Adrenal gland (tissue), 19 donors: ENCODE measurements at places on chromosomes 1 and 21. TPM values are rescaled to one million over a fixed set of nuclear protein-coding genes. Genes with fewer than 3 reads are reported as not detected.
A peak's percentile ranks its signal among the peaks of the same experiment; 100 is the strongest.

GRCh38 chr1:2832506-2833453 lies 31.3 kb upstream of the TTC34 start:
- DNase-seq = no peak

GRCh38 chr1:3566003-3566885 lies 45.1 kb downstream of the MEGF6 start:
- DNase-seq = no peak

- no peak for DNase-seq
These were observed 101.9 kb downstream of the ZNF644 start for GRCh38 chr1:90919900-90920299.

GRCh38 chr1:163933437-163933836 lies 611.7 kb downstream of the NUF2 start:
- DNase-seq = no peak

DNA sequence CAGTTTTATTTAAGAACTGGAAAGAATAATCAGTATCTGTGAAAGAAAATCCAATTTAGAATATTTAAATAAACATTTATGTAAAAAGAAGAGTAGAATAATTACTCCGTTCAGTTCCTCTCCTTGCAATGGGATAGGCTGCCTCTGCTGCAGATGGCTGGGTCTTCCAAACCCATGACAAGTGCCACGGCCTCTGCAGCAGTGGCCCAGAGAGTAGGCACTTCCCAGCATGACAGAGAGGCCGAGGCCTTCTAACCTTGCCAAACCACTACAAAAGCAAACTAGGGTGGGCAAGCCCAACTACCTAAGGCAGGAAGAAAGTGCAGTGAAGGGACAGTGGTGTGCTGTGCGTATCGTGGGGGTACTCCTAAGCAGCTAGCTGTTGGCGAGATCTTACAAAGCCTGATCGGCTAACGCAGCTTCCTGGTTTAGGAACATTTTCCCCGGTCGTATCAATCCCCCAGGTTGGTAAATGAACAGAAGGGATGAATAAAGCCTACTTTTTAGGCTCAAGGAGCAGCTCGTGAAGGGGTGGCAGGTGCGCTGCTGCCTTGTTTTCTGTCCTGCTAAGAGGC lies 14.5 kb downstream of the ICMT start:
- DNase-seq = no peak

GRCh38 chr21:14737922-14738321 lies 191.8 kb upstream of the SAMSN1 start:
- DNase-seq = peak; percentile 32

DNA sequence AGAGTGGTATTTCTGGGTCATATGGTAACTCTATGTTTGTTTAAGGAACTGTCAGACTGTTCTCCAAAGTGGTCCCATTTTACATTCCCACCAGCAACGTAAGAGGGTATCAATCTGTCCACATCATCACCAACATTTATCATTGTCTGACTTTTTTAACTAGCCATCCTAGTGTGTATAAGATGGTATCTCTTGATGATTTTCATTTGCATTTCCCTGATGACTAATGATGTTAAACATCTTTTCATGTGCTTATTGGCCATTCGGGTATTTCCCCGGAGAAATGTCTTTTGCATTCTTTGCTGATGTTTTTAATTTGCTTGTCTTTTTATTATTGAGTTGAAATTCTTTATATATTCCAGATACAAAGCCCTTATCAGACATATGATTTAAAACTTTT lies 370.1 kb upstream of the NR5A2 start:
- DNase-seq = no peak

DNA sequence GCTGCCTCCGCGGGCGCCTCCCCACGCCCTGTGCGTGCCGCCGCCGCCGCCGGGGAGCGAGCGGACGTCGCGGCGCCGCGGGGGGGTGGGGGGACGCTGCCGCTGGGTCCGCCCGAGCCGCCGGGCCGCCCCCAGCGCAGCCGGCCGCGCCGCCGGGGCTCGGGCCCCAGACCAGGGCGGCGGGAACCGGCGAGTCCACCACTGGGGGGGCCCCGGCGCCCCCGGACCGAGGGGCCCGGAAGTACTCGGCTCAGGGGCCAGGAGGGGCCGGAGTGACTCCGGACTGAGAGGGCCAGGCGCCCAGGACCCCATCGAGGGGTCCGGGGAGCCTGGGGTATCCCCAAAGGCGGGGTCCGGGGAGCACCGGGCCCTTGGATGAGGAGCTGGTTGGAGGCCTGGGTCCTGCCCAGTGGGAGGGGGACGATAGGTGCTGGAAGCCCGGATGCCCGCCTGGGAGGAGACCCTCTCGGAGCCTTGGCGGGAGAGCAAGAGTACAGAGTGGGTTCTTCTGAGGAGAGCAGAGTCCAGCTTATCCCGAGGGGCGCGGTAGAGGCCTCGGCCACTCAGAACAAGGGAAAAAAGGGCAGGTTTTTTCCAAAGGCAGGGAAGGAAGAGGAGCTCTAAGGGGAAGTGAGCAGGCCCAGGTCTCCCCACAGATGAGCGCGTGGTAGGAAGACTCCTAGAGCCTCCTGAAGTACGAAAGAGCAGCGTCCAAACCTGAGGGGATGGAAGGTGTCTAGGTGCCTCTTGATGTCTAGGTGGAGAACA lies 556 bp downstream of the GMEB1 start:
- peak; percentile 45 for DNase-seq

DNA sequence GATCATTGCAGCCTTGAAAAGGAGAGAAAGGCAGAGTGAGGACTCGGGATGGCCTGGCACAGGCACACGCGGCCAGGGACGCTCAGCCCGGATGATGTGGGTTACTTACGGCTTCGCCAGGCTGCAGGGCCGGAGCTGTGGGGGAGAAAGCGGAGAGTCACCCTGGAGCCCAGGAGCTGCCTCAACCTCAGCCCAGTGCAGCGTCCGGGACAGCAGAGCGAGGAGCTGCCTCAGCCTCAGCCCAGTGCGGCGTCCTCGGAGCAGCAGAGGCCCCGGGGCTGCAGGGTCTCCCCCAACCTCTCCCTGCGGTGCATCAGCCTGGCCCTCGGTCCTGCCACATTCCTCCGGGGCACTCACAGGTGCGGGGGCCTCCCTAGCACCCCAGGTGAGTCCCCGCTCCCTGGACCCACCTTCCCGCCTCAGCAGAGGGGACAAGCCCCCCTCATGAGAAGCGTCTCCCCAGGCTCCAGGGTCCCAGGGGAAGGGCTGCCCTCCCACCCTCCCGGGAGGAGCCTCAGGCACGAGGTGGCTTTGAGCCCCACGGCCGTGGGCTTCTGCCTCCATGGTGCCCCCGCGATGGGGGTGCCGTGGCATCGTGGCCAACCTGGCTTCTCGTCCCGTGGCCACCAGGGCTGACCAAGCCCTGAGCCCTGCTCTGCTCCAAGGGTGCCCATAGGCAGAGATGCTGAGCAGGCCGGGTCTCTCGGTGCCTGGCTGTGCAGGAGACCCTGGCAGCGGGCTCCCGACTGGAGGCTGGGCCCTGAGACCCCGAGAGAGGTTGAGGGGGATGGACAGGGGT lies 10.5 kb upstream of the RNF223 start:
- peak; percentile 15 for DNase-seq

DNA sequence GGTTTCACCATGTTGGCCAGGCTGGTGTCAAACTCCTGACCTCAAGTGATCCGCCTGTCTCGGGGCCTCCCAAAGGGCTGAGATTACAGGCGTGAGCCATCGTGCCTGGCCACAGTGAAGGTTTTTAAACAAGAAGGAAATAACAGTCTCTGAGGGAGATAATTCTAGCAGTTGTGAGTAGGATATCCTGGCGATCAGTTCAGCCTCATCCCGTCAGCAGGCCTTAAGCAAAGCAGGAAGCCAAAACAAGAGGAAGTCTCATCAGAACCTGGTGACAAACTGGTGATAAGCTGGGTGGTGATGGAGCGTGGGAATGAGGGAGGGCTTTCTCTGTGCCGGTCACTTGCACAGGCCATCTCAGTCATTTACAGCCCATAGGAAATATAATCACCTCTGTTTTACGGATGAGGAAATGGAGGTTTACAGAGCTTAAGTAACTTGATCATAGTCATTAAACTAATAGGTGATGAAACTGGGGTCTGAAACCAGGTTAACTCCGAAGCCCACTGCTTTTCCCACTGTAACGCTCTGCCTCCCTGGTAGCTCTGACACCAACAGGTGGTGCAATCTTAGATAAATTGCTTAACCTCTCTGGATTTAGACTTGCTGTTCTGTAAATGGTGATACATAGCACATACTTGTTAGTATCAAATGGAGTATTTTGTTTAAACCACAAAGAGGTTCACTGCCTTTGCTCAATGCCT lies 40.8 kb upstream of the A3GALT2 start:
- no peak for DNase-seq

GRCh38 chr1:221458447-221459156 lies 283.3 kb downstream of the DUSP10 start:
- DNase-seq = no peak

DNA sequence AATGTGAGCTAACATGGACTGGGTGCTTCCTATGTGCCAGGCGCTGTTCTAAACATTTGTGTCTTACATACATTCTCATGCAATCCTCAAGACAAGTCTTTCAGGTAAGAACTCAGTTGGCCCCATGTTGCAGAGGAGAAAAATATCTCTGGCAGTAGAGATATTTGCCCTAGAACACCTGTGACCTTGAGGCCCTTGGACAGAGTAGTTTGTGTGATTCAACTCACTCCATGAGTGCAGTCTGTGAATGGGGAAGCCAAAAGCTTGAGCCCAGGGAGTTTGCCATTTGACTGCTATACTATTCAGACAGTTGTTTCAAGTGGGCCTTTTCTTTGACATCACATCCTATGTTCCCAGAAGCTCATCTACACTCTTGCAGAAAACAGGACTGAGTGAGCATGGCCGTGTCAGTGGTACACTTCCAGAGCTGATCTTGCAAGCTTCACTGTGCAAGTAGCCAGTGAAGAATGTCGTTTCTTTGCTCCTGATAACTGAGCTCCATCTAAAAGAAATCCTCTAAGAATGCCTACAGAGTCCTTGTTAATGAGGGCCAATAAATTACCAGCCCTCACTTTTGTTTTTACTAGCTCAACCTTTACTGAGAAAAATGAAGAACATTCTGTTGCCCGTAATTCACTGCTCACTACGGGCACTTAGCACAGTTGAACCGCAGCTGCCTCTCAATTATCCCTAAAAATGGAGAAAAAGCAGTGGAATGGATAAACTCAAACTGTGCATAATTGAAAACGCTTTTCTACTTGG lies 98.7 kb upstream of the C8B start:
- no peak for DNase-seq

DNA sequence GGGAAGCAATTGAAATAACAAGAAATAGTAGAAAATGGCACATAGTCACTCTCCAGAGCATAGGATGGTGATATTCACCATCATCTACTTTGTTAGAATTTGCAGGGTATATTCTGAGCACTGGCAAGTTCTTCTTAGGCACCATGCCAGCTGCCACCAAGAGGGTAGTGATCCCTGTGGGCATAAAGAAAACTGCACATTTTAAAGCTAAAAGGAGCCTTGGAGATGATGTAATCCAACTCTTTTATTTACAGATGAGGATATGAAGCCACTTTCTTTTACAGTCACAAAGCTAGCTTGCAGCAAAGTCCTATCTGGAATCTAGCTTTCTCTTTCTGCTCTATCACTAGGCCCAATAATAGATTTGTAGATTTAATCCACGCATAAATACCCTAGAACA lies 69.0 kb downstream of the PTGER3 start:
- DNase-seq = no peak

GRCh38 chr1:114154146-114154962 lies 685 bp upstream of the SYT6 start:
- peak; percentile 67 for DNase-seq

DNA sequence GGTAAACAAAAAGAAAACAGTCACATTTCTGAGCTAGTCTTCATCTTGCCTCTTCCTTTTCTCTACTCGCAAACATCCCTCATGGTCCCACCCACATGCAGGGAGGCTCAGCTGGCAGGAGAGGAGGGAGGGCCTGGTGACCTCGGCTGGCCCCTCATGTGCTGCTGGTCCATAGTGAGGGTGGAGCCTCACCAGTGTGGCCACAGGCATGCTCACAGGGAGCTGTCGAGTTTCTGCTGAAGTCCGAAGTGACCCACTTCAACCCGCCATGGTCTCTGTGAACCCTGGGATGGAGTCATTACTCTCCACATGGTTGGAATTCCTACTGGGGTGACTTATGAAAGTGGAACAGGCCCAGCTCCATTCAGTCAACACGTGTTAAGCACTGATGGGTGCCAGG lies 253.4 kb downstream of the RHOU start:
- DNase-seq = no peak

DNA sequence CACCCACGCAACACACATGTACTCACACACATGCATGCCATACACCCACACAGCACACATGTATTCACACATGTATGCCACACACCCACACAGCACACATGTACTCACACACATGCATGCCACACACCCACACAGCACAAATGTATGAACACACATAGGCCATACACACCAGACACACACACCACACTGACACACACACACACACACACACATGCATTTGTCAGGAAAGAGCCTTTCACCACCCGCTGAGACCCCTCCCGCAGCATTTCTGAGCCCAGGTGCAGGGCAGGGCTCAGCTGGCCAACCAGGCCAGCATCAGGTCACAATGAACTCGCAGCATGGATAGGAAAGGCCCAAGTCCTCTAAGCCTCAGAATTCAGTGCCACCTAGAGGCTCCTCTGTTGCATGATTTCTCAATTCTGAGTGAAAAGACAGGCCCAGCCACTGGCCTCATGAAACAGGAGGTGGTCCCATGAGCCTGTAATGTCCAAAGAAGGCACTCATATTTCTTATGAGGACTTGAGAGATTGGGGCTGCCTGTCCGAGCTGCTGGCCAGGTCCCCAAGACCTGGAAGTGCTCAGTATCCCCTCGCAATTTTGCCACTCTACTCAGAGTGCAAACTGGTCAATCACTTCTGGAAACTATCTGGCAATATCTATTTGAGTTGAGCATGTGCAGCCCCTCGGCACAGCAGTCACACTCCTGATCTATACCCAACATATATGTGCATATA lies 57.3 kb downstream of the PSMG1 start:
- peak; percentile 46 for DNase-seq

GRCh38 chr1:68103884-68104554 lies 53.6 kb upstream of the DIRAS3 start:
- DNase-seq = no peak

- no peak for DNase-seq
These were observed 67.4 kb downstream of the KCNJ6 start for GRCh38 chr21:37848721-37849490.

GRCh38 chr1:24849672-24850295 lies 80.3 kb downstream of the RUNX3 start:
- DNase-seq = no peak

- no peak for DNase-seq
These were observed 74.2 kb upstream of the MACF1 start for GRCh38 chr1:39130325-39130724.

The SIM2 gene
- total RNA-seq = not detected

The DIRAS3 gene
- 7.6 TPM for total RNA-seq

The KHDRBS1 gene
- 68.5 TPM for total RNA-seq

The IFI44L gene
- total RNA-seq = 12.5 TPM

The GJA4 gene
- 16.1 TPM for total RNA-seq

The HMCN1 gene
- total RNA-seq = 3.0 TPM

The TENT5C gene
- total RNA-seq = 2.1 TPM

The OR2T35 gene
- total RNA-seq = not detected

The CLDN8 gene
- total RNA-seq = not detected

The TRIM67 gene
- total RNA-seq = 0.39 TPM

The GUCA2B gene
- not detected for total RNA-seq
